ENCODE measurements at places on chromosomes 5 and 9. TPM values are rescaled to one million over a fixed set of nuclear protein-coding genes. Genes with fewer than 3 reads are reported as not detected.

DNA sequence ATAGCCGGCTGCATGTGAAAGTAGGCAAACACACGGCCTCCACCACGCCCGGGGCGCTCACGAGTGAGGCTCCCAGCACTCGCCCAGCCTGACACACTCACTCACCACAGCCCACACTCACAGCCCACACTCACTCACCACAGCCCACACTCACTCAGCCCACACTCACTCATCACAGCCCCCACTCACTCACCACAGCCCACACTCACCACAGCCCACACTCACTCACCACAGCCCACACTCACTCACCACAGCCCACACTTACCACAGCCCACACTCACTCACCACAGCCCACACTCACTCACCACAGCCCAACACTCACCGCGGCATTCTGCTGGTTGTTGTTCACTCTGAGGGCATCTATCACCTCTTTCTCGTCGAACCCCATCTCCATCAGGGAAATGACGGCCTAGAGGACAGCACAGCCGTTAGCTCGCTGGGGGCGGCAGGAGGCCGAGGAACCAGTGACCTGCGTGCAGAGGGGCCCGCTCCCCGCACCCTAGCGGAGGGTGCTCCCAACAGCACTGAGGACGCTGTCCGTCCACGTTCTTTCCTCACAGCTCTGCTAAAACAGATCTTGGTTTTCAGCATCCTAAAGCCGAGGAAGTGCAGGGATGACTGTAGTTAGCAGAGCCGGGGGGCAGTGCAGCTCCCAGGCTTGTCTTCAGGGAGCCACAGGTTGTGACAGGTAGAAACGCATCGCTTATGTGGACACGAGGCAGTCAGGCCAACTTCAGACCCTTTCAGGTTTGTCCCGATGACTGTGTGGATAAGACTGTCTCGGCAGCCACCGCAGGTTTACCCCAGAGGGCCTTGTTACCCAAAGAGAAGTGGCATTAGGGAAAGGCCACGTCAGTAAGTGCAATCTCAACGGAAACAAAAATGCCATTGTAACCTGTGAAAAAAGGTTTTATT is 21.6 kb downstream of the UBAC1 start:
- DNase-seq, result no peak

DNA sequence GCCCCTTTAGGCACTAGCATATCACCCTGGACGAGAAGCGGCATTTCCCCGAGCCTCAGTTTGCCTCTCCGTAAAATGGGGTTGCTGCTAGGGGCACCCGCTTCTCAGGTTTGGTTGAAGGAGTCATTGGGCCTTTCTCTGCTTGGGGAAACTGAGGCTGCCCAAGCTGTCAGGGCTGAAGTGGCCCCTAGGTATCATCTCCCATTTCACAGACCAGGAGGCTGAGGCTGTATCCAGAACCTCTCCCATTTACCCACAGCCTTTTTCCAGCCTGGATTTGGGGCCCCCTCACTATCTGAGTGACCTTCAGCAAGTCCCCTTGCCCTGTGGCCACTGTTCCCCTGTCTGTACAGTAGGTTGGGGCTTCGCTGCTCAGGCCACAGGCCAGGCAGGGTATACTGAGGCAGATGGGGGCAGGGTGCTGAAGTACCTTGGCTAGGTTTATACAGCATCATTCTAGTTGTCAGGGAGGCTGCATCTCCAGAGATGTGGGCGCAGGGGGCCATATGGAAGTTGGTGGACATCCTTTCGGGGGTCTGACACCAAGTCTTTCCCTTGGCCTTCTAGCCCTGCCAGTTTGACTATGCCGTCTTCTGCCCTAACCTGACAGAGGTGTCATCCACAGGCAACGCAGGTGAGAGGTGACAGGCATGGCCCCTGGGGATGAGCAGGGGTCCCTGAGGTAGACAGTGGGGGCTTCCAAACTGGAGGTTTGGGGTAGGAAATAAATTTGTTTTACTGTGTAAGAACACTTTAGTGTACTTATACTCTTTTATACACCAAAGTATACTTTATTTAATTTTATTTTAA is 7.9 kb downstream of the FPGS start:
- no peak for DNase-seq

GRCh38 chr5:90685425-90686022 is 126.9 kb downstream of the ADGRV1 start:
- no peak for DNase-seq

The PCDHB4 gene
- polyA plus RNA-seq, result 1.2 TPM

The HAVCR2 gene
- 3.6 TPM for polyA plus RNA-seq

The SLC4A9 gene
- polyA plus RNA-seq, result 1.2 TPM

The BTNL3 gene
- not detected for polyA plus RNA-seq

The DBH gene
- polyA plus RNA-seq, result not detected

The BRD8 gene
- 303 TPM for polyA plus RNA-seq

Data from testis (tissue), 5 donors.